Dorsolateral prefrontal cortex (tissue), 122 donors: ENCODE measurements at places on chromosomes 1 and 21.

GRCh38 chr21:32958288-32959002, 67.3 kb upstream of the OLIG2 start:
- DNase-seq: no peak

DNA sequence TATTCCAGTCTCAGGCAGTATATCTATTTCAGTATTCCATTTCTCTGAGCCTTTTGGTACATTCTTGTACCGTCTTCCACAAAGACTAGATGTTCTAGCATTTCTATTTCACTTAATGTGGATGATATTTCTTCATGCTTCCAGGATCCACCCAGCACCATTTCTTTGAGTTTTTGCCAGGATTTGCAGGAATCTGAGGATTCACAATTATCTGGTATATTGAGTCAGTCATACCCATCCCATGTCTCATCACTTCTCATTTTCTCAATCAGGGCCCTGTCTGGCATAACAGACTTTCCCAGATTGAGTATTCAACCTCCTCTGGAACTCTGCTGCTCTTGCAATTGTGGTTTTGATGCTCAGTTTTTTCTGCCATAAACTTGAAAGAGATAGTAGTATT, 20.9 kb upstream of the COL11A1 start:
- no peak for DNase-seq

- DNase-seq: no peak
These were observed 19.0 kb downstream of the RASSF5 start for GRCh38 chr1:206526064-206526911.

- no peak for DNase-seq
These were observed 57.1 kb downstream of the ZC3H11B start for GRCh38 chr1:219555806-219556205.

GRCh38 chr1:27057389-27057788, 44.7 kb upstream of the TENT5B start:
- no peak for DNase-seq

- DNase-seq: peak; percentile 56
These were observed 633 bp downstream of the THEMIS2 start for GRCh38 chr1:27872802-27873551.

- DNase-seq: no peak
These were observed 127.3 kb downstream of the HLCS start for GRCh38 chr21:36839123-36839522.

- DNase-seq: peak; percentile 39
These were observed 70.3 kb downstream of the DHRS3 start for GRCh38 chr1:12547586-12548225.

DNA sequence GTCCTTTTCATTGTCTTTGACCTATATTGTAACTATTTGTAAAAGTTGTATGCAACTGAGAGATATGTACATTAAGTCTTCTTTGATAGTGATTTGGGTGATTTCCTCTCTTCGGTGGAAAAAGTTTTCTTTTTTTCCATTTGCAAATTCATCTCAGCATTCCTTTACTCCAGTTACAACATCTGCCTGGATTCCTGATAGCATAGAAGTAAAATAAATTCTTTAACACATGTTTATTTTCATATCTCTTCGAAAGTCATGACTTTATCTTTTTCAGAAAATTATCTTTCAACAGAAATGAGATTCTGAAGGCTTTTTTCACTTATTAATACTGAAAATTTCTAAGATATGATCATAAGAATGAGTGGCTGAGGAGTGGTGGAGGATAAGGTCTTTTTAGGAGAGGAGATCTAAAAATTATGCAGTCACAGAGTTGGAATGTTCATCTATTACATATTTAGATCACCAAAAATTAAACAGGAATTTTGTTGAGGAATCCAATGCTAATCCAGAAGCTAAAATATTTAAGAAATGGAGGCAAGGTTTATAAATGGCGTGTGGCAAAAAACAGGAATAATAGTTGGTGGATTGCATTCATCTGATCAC, 400.5 kb downstream of the KCNT2 start:
- no peak for DNase-seq
